Activated T-helper 1 cell treated with anti-CD3 and anti-CD28 coated beads, Interleukin-12 subunit alpha, Interleukin-12 subunit beta, Interleukin-2, Interleukin-4 antibody, amounts not matched to agents 30 ng/mL and 10 ng/mL and 1 ng/mL, durations not matched to agents 14 hours and 24 hours and 36 hours (primary cell): ENCODE measurements at places on chromosomes 6 and 20.

DNA sequence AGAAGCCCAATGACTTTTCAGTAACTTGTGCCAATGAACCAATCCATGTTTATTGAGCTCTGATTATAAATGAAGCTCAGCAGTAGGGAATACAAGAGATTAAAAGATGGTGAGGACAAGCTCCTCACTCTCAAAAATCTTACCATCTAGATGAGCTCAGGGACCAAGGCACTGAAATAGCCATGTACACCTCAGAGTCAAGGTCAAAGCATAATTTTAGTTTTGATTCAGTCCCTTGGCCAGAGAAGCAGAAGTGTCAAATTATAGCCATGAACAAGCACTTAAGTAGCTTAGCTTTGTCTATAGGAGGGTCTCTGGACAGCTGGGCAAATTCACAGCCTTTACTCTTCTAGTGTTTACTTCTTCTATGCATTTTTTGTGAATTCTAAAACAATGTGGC, 131.0 kb upstream of the DTNBP1 start:
- DNase-seq: no peak

DNA sequence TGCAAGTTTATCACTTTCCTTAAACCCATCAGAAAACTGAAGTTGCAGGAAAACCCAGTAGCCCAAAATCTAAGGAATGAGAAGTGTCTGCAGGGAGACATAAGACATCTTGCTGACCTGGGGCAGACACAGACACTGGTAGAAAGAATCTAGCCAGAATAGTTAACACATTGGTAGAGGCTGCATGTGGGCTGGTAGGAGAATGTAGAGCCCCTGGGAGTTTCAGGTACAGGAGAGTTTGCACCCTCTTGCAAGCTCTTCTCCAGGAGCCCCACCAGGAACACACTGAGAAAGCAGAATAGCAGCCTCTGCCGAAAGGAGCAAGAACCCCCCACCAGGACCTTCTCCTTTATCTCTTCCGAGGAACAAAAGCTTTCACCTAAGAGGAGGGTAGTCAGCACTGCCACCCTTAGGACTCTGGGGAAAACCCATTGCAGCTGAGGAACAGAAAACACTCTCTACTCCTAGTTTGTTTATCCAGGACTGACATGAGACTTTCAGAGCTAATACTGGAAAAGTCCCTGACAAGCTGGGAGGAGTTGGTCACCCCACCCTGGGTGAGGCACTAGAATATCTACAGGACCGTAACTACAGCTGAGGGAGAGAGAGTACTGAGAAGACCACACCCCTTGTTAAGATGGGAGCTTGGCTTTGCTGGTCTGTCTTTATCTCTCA, 10.5 kb upstream of the OGFRL1 start:
- no peak for DNase-seq

- DNase-seq: no peak
Observed at GRCh38 chr6:169183233-169183632, 70.4 kb downstream of the THBS2 start.

DNA sequence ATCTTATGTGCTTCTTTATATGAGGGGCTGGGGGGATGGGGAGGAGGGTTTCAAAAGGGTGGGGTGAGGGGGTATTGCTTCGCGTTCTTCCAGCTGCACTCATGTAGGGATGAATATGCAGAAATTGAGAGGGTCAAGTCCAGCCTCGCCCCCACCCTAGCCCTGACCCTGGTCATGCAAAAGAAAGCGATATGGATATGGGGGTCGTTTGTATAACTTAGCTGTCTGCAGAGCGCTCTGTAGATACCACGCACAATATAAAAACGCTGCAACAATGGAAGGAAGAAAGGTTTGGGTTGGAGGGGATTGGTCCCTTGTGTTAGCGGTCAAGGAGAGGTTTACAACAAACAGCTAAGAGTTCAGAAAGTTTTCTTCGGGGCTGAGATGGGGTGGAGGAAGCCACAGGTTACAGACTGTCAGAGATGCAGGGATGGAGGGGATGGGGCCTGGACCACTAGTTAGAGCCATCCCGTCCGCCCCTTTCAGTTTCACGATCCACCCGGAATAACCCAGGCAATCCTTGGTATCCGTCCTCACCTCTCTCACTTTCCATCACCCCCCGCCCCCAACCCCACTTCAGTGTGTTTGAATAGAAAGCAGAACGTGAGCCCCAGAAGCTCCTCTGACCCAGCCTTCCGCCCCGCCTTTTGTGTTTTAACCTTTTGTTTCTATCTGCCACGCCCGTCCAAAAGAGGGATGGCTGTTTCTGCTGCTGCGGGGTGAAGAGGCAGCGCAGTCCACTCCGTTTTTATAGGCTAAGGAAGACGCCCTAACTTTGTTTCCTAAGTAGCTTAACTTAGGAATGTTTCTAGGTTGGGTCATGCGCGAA, 73.5 kb downstream of the SOX4 start:
- DNase-seq: no peak

DNA sequence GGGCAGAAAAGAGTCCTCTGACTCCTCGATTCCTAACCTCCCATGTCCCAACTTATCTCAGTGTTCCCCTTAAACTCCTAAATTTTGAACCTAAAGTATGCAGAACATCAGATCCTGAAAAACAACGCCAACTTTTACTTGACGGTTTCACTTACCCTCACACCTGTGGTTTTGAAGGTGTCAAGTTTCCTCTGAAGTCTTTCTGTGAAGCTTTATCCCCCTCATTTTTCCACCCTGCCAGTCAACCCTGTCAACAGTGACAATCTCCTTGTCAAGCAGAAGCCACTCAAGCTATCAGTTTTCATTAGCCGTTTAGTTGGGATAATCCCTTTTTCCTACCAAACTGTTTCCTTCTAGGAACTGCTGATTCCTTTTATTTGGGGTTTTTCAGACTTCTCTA, 245.4 kb upstream of the PREP start:
- DNase-seq: peak; percentile 41
